SJSA1 (cell line): ENCODE measurements at places on chromosomes 4 and X. TPM values are rescaled to one million over a fixed set of nuclear protein-coding genes. Genes with fewer than 3 reads are reported as not detected.
A peak's percentile ranks its signal among the peaks of the same experiment; 100 is the strongest.

DNA sequence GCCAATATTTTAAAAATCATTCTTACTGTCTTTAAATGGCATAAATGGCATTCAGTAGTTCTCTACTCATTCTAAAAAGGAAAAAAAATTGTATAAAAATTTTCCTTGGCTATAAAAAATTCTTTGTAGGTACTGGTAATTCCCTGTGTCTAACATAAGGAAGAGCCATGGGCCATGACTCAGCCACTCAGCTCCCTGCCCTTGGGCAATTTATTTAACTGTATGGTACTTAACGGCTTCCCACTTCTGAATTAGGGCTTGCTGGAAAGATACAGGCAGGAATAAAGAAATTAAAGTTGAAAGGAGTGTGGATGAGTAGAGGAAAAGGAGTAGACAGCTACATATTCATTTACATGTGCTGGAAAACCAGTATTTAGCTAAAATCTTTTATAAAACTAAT, 30.6 kb downstream of the ABHD18 start:
- DNase-seq, result peak; percentile 9

GRCh38 chr4:149343614-149344013, 472.0 kb downstream of the IQCM start:
- DNase-seq, result no peak

- DNase-seq, result no peak
Measured at GRCh38 chr4:35649778-35650177, 594.5 kb downstream of the ARAP2 start.

GRCh38 chr4:69800599-69800998, 40.2 kb upstream of the SULT1B1 start:
- DNase-seq, result no peak

GRCh38 chr4:16827794-16828724, 70.4 kb downstream of the LDB2 start:
- DNase-seq, result no peak

DNA sequence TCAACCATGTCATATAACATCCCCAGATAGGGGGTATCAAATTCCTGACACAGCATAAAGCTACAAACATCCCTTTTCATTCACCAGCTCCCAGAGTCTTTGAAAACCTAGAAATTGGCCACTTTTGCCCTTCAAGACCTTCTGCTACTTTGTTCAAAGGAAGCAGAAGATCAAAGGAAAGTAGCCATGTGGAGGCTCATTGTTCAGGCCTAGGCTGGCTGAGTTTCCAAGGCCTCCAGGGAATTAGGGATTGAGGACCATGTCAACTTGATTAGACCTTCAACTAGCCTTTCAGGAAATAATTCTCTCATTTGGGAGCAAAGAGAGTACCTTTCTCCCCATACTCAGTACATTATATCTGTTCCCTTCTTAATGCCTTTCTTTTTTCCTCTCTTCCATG, 66.8 kb upstream of the ATXN3L start:
- DNase-seq, result no peak

- no peak for DNase-seq
Measured at GRCh38 chrX:9414416-9414815, 50.4 kb upstream of the TBL1X start.

- DNase-seq, result no peak
Measured at GRCh38 chrX:54029529-54030143, 14.6 kb downstream of the PHF8 start.

DNA sequence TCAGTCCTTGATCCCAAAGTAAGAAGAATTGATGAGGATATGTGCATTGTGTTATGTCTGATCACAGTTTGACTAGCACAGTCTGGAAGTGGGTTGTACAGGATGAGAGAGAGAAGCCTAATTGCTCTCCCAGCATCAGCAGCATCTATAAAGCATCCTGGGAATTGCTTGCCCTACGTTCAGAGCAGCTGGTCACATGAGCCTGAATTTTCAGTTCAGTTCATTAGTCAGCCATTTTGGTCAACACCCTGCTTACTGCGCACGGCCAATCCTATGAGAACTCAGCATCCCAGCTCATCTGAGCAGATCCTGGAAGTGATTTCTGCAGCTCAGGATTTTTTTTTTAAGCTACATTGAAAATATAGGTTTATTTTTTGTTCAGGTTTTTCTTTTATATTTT, at the start of gene RUFY3:
Gene RUFY3, plus strand, starts transcription at position 218 of the 400 bp plus-strand sequence. CDS start 610 bp downstream, outside the sequence.
- no peak for DNase-seq

GRCh38 chr4:37991623-37992410, 31.6 kb downstream of the PTTG2 start:
- no peak for DNase-seq

- DNase-seq, result no peak
Measured at GRCh38 chr4:138898282-138898681, 117.3 kb upstream of the NOCT start.

DNA sequence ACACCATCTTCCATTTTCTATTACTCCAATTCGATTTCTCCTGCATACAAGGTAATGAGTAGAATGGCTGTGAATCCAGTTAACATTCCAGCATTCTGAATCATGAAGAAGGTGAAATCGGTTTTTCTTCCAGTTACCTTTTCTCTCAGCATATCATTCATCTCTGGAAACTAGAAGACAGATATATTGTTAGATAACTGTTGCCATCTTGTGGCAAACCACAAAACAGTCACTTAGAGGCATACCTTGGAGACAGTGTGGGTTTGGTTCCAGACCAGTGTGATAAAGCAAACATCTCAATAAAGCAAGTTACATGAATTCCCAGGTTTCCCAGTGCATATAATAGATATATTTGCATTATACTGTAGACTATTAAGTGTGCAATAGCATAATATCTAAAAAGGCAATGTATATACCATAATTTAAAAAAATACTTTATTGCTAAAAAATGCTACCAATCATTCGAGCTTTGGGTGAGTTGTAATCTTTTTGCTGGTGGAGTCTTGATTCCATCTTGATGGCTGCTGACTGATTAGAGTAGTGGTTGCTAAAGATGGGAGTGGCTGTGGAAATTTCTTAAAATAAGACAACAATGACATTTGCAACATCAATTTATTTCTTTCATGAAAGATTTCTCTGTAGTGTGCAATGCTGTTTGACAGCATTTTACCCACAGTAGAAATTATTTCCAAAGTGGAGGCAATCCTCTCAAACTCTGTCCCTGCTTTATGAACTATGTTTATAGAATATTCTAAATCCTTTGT, 82.1 kb downstream of the SLC39A8 start:
- peak; percentile 52 for DNase-seq

DNA sequence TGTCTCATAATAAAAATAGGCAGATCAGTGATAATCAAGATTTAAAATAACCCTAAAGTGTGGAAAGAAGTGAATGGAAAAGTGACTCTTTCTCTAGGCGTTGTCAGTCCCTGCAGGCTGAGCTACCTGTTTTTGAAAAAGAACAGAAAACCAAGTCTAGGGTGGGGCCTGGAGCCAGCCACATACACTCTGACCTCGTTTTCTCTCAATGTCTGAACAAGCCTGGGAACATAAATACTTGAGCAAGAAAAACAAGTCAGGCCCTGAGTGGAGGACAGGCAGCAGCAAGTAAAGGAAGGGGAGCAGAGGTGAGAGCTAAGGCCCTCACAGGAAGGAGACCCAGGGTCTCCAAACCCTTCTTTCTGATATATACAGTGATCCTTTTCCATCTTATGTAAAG, 91.7 kb upstream of the HPF1 start:
- no peak for DNase-seq

DNA sequence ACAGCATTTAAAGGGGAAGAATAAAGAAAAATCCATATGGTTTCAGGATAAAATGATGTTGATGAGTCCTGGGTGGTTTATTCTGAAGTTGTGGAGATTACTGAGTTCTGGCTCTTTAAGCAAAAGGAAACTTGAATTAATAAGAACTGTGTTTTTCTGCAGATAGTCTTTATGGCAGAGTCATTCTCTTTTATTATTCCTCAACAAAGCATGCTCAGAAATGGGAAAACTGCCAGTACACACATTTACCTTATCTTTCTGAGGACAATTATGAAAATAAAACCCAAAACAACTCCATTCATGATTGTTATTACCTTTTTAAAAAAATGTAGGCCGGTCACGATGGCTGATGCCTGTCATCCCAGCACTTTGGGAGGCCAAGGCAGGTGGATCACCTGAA, 58.5 kb downstream of the ADD1 start:
- no peak for DNase-seq

DNA sequence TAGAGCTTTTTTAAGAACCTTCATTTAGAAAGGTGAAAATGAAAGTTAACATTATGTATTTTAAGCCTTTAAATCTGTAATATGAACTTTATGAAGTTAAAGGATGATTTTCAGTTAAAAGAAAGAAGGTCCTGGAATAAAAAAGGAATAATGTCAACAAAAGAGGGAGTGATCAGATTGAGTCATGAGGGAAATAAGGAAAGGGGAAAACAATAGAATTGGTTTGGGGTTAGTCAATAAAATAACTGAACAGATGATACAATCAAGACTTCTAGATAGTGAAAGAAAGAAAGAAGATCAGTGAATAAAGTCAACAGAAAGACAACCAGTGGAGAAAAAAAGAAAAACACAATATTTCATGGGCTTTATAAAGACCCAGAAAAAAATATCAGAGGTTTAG, 291.6 kb upstream of the ARSJ start:
- DNase-seq, result no peak

GRCh38 chrX:23493941-23494374, 159.3 kb downstream of the PTCHD1 start:
- no peak for DNase-seq

GRCh38 chr4:41753942-41754341, 5.4 kb upstream of the PHOX2B start:
- DNase-seq, result no peak

DNA sequence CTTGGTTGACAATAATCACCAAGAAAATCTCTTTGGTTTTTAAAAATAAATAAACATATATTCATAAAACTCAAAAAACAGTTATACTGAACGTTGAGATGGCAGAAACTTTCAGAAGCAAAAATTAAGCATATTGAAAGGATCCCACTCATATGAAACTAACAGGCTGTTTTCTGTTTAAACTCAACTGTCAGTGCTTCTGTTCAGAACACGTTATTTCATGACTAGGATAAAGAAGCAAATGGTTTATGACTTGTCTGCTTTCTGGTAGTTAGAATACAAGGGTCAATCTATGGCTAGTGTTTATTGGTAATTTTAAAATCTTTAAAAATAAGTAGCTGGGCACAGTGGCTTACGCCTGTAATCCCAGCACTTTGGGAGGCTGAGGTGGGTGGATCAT, 4.1 kb downstream of the GPR82 start:
- DNase-seq, result no peak

DNA sequence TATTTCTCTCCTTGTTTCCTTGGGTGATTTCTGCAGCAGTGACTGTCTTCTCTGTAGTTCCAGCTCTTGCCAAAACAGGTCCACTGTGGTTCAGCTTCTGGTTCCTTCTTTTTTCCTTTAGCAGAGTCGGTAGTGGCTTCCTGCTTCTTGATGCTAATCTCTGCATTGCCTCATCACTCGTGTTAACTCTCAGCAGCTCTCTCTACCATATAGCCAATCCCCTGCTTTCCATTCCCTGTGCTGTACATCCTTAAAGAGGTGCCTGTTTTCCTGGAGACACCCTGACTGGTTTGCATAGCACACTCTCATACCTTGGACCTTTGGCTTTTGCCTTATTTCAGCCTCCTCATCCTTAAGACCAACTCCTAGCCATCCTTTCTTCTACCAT, 191.2 kb upstream of the LNX1 start:
- DNase-seq, result no peak

GRCh38 chr4:185847352-185848097, 35.5 kb upstream of the SORBS2 start:
- DNase-seq, result peak; percentile 68

DNA sequence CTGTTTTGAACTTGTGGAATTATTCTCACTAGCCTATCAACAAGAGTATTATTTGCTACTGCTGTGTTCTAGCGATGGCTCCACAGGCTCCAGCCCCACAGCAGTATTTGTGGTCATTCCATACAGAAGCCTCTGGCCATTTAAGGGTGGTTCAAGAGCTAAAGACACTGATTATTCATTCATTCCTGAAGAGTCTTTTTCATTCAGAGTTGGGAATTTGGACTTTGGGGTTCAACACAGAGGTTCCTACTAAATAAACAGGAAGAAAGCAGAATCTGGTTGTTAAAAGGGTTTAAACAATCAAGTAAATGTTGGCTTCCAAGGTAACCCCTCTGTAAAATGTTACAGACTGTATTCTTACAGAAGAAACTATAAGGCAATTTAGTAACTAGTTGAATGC, 4.3 kb upstream of the MBNL3 start:
- DNase-seq, result no peak

- DNase-seq, result no peak
Measured at GRCh38 chr4:63492515-63492914, 916.7 kb downstream of the TECRL start.

GRCh38 chr4:168787801-168788595, 222.1 kb downstream of the CBR4 start:
- DNase-seq, result no peak

DNA sequence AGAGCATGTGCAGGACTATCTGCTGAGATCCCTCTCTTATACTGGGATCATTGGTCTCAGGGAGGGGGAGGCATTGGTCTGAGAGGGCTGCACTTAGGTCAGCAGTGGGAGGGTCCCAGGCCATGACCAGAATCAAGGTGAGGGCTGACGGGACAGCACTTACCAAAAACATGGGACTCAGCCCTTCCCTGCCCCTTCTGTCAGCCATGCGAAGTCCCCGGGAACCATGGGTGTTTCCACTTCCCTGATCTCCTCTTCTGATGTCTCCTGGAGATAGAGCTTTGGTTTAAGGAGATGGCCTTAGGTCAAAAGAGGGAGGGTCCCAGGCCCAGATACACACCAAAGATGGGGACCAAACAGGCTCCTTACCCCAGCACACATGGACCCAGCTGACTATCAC, 12.9 kb upstream of the HSFX1 start:
- no peak for DNase-seq

DNA sequence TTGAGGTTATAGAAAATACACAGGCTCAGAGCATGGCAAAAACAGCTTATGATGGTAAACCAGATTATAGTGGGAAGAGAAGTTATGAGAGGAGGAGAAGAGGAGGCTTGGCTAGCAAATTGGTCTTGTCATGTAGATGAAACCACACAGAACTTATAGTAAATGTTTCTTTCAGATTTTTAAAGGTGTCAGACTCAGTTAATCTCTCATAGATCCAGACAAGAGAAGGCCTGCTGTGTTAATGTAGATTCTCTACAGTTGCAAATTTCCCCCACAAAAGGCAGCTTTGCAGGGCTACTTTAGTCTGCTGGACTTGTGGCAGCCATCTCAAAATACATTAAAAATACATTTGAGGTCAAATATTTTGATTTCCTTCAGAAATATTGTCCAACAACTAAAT, 1731.7 kb downstream of the ARAP2 start:
- no peak for DNase-seq

GRCh38 chrX:142549923-142550322, 344.8 kb upstream of the MAGEC2 start:
- DNase-seq, result no peak

Gene GUF1
- total RNA-seq, result 13.1 and 13.4 TPM in 2 replicates

Gene MAGEB1
- total RNA-seq, result not detected in 2 replicates

Gene GAGE10
- total RNA-seq, result not detected in 2 replicates

Gene AWAT2
- total RNA-seq, result not detected in 2 replicates

Gene PROM1
- 0.47 TPM in 1 of 2 replicates, not detected in the other for total RNA-seq

Gene GPM6B
- total RNA-seq, result not detected in 2 replicates

Gene REPS2
- total RNA-seq, result 0.44 and 1.8 TPM in 2 replicates

Gene FAM241A
- total RNA-seq, result 1.4 and 2.1 TPM in 2 replicates

Gene TMEM47
- 46.1 and 59.6 TPM in 2 replicates for total RNA-seq

Gene KCNIP4
- total RNA-seq, result not detected in 2 replicates

Gene CXCL10
- total RNA-seq, result 0.29 TPM in 1 of 2 replicates, not detected in the other

Gene NSUN7
- total RNA-seq, result not detected in 2 replicates

Gene XK
- 1.9 and 2.8 TPM in 2 replicates for total RNA-seq

Gene APBB2
- 12.9 and 13.1 TPM in 2 replicates for total RNA-seq

Gene SH3RF1
- 9.0 and 14.1 TPM in 2 replicates for total RNA-seq
